ENCODE measurements at places on chromosomes 1 and 21. TPM values are rescaled to one million over a fixed set of nuclear protein-coding genes. Genes with fewer than 3 reads are reported as not detected.

TCEA3 gene
- total RNA-seq: 0.70 TPM

SLC45A1 gene
- total RNA-seq: 2.2 TPM

UBL4B gene
- not detected for total RNA-seq

KIF2C gene
- 4.7 TPM for total RNA-seq

SUSD4 gene
- not detected for total RNA-seq

SAMSN1 gene
- 0.23 TPM for total RNA-seq

CFHR4 gene
- not detected for total RNA-seq

FCRL2 gene
- total RNA-seq: not detected

EDARADD gene
- not detected for total RNA-seq

TAS1R2 gene
- not detected for total RNA-seq

PRR9 gene
- total RNA-seq: not detected

SLC5A9 gene
- not detected for total RNA-seq

MFAP2 gene
- total RNA-seq: 133 TPM

OVAAL gene
- total RNA-seq: 0.24 TPM

TLCD4 gene
- 0.05 TPM for total RNA-seq

ST6GALNAC3 gene
- 12.4 TPM for total RNA-seq

C21orf91 gene
- total RNA-seq: 2.7 TPM

IGSF21 gene
- total RNA-seq: not detected

TNFRSF8 gene
- not detected for total RNA-seq

C8B gene
- not detected for total RNA-seq

VASH2 gene
- total RNA-seq: 0.53 TPM

SYPL2 gene
- not detected for total RNA-seq

FAM167B gene
- 101 TPM for total RNA-seq

IVL gene
- not detected for total RNA-seq

OR2M3 gene
- not detected for total RNA-seq

CNIH4 gene
- 41.5 TPM for total RNA-seq

VSIG8 gene
- total RNA-seq: not detected

TMEM200B gene
- 0.41 TPM for total RNA-seq

DPT gene
- total RNA-seq: not detected

RAB7B gene
- total RNA-seq: 0.63 TPM

PGD gene
- total RNA-seq: 259 TPM

FMN2 gene
- 7.5 TPM for total RNA-seq

CASQ1 gene
- total RNA-seq: not detected

TSSK3 gene
- not detected for total RNA-seq

ABCA4 gene
- total RNA-seq: 7.0 TPM

DNAJC6 gene
- total RNA-seq: 3.3 TPM

KCNA3 gene
- total RNA-seq: not detected

IKBKE gene
- total RNA-seq: 14.7 TPM

NR1I3 gene
- not detected for total RNA-seq

SCAF4 gene
- total RNA-seq: 10.8 TPM

RAB42 gene
- total RNA-seq: 1.5 TPM

C1QB gene
- total RNA-seq: not detected

KCNT2 gene
- 0.05 TPM for total RNA-seq

NBPF4 gene
- not detected for total RNA-seq

HEYL gene
- 0.82 TPM for total RNA-seq

OR2T35 gene
- not detected for total RNA-seq

FOXO6 gene
- not detected for total RNA-seq

KIF21B gene
- total RNA-seq: 3.1 TPM

NBPF1 gene
- 20.3 TPM for total RNA-seq

Data from glomerular endothelial cell (primary cell).